ENCODE measurements at places on chromosomes 2 and 18.

GRCh38 chr2:10738192-10738591, 16.8 kb downstream of the ATP6V1C2 start:
- no peak for DNase-seq

DNA sequence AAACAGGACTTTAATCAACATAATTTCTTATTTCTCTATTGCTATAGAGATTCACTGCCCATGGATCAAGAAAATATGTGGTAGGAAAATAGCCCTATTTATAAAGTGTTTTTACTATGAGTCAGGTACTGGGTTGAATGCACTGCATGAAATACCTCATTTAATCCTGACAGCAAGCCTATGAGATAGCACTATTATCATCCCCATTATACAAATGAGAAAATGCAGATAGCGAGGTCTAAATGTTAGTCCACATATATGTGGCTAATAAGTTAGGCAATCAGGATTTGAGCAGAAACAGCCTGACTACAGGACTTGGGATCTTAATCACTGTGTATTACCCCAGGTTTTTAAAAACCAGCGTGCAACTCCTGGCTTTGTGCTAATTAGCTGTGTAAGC, 8.5 kb upstream of the LYPD1 start:
- DNase-seq: no peak

- DNase-seq: no peak
Observed at GRCh38 chr2:219596954-219597551, 604 bp upstream of the STK11IP start.

- DNase-seq: no peak
Observed at GRCh38 chr2:68734688-68735525, at the start of gene ARHGAP25. Gene ARHGAP25, plus strand, starts transcription at chr2:68734811. Its CDS starts 389 bp downstream, at chr2:68735200.

DNA sequence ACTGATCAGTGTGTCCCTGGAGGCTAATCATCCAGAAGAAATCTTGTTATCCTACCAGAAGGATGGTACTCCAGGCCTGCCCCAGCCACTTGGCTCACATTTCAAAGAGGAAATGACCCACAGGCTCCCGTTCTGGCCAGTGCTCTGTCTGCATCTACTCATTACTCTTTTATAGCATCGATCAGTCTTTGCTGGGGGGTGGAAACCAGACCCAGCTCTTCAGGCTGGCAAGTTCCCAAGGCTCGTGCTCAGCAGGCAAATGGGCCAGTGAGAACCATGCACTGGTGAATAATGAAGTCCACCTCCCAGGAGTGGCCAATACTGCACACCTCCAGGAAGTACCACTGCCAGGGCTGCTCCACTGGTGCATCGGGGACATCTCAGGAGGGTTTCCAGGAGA, 38.8 kb downstream of the DNER start:
- no peak for DNase-seq

- DNase-seq: peak; percentile 55
Observed at GRCh38 chr2:216694826-216695217, 527 bp downstream of the IGFBP5 start.

DNA sequence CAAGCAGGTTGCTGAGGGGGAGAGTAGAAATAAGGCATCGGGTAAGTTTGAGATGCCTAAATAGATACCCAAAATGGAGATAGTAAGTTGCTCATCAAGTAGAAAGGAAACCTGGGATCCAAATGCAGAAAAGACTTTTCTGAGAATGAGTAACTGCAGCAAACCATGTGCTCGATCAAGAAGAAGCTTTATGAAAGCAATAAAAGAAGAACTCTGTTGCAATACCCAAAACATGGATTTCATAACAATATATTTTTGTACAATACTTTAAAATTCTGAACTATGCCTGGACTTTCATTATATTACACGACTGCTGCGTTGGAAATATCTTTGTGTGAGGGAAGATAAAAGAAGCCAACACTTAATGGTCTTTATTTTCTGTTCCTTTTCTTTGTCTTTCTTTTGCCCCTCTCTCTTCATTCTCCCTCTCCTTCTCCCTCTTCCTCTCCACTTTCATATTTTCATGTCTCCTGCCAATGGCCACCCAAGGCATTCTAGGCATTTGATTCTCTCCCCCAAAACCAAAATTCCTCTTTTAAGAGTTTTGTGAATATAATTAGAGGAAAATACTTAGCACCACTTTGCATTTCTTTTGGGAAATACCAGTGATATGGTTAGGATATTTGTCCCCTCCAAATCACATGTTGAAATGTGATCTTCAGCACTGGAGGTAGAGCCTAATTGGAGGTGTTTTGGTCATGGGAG, 257.6 kb downstream of the MREG start:
- DNase-seq: no peak

DNA sequence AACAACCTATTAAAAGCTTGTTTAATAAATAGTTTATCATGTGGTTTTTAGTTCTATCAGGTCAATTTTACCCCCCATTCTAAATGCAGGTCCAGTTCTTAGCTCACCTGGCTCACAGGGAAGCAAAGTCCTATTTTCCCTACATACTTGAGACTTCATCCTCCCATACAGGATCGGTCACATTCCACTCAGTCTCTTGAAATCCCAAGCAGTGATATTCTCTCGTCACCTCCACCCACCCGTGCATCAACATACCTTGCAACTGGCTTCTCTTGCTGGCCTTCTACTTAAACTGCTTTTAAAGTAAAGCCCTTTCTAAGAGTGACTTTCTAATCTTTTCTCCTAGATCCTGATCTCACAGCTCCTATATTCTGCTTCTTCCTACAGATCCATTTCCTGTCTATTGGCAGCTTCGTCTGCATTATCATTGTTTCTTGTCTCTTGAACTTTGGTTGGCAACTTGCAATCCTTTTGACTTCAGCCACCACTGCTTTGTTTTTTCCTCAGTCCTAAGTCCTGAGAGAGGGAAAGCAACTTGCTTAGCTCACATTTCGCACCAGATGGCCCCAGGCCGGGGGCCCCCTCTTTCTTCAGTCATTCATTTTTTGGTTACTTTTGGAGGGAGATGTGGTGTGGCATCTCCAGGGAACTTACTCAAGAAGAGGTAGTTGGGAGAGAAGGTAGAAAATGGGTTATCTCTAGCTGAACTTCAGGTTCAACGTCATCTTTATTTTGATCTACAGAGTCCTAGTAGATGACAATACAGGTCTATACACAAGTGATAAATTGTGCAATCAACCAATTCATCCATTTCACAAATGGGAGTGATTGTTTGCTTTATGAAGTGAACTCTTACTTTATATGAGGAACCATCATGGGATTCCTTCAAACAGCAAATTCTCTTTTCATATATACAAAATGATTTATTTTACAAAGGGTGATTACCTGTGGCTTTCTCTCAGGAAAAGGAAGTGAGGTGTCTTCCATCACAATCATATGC, 23.9 kb upstream of the NCOA1 start:
- no peak for DNase-seq

DNA sequence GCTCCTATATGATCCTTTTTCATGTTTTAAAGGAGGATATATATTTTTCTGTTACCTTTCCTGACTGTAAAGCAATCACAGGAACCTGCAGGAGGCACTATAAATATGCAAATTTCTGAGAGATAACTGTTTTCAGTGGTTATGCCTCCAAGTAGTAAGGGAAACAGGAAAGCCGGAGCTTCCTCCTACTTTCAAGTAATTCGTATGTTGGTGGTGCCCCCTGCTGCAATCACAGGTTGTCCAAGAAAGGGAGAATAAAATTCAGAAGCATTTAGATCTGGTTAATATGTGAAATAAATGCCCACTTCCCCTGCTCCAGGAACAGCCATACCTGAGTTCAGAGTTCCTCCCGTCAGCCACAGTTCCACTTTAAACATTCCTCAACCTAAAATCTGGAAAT, 12.0 kb upstream of the BCL11A start:
- no peak for DNase-seq

GRCh38 chr2:218501665-218502064, 66.5 kb downstream of the USP37 start:
- no peak for DNase-seq

DNA sequence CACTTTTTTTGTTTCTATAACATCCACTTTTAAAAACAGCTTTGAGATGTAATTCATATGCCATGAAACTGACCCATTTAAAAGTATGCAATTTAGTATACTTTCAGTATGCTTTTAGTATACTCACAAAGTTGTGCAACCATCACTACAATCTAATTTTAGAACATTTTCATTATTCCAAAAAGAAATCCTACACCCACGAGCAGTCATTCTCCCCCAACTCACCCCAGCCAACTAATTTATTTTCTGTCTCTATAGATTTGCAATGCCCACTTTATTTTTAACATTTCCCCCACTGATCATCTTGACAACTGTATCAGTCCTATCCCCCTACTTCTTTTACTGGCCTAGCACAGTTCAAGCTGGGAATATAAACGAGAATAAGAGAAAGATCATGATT, 39.1 kb downstream of the FAM98A start:
- no peak for DNase-seq

GRCh38 chr2:127479219-127479825, 47.0 kb downstream of the IWS1 start:
- no peak for DNase-seq

- no peak for DNase-seq
Observed at GRCh38 chr2:207088839-207089238, 76.9 kb downstream of the KLF7 start.

GRCh38 chr2:114933671-114934241, 491.3 kb downstream of the DPP10 start:
- no peak for DNase-seq

GRCh38 chr2:234858145-234858544, 93.7 kb upstream of the SH3BP4 start:
- DNase-seq: no peak

DNA sequence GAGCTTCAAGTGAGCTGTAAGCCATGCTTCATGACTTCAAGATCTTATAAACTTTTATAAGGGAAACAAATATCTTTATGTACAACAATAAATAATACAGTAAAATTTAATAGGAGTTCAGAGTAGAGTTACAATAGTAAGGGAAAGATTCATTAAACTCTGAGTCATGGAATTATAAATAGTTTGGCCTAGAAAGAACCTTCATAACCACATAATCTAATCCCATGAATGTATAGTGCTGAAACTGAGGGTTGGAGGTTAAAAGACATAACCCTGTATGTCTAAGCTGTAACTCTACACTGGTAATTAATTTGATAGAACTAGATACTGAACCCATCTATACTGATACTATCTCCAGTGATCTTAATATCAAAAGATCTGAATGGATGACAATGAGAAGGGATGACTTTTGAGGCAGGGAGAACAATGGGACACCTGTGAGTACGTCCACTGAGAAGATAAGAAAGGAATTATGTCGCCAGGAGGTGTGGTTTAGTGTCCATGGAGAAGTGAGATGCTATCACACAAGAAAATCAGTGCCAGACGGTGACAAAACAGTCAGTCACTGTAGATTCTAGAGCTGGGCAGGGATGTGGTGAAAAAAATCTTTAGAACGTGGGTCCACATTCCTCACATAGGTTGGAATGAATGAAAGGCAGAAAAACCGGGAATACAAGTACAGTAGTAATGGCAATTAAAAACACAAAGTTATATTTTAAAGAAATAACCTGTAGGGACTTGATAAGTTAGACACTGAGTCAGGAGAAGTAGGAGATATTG, 1.1 kb downstream of the IL1F10 start:
- DNase-seq: no peak

DNA sequence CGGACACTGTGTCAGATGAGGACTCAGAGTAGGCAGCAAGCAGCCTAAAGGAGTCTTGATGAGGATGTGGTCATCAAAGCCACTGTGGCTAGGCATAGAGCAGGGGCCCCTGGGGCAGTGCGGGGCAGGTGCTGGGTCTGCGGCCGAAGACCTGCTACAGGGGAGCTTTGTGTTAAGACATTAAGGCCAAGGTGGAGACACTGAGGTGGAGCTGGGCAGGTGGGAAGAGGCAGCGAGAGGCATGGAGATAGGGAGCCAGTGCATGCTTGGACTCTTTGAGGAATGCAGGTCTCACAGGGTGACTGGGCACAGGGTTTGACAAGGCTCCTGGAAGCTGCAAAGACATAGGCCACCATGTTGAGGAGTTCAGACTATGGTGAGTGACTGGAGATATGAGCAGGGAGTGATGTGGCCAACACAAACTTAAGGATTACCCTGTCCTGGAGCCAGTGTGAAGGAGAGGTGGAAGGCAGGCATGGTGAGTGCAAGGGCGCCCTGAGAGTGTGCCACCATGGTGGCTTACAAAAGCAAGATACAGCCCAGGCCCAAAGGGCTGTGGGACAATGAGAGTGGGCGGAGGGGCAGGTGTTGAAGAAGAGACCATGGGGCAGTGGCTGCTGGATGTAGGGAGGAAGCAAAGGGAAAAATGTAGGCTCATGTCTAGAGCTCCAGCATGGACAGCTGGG, 450.9 kb upstream of the HS6ST1 start:
- no peak for DNase-seq

DNA sequence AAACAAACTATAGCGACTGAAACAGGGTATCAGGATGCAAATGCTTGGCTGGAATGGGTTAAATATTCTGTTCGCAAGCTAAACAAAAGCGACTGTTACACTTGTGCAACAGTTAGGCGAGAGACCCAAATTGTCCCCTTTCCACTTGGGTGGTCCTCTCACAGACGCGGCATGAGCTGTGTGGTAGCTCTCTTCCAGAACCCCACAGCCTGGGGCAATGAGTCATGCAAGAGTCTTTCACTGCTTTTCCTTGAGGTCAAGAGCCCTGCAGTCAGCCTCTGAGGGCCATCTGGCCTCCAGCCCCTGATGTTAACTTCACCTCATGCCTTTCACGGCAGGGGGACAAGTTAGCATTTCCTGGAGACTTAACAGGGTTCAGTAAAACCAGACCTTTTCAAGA, 25.7 kb downstream of the SULT1C4 start:
- DNase-seq: no peak

GRCh38 chr2:238906936-238907716, 59.2 kb downstream of the TWIST2 start:
- no peak for DNase-seq

DNA sequence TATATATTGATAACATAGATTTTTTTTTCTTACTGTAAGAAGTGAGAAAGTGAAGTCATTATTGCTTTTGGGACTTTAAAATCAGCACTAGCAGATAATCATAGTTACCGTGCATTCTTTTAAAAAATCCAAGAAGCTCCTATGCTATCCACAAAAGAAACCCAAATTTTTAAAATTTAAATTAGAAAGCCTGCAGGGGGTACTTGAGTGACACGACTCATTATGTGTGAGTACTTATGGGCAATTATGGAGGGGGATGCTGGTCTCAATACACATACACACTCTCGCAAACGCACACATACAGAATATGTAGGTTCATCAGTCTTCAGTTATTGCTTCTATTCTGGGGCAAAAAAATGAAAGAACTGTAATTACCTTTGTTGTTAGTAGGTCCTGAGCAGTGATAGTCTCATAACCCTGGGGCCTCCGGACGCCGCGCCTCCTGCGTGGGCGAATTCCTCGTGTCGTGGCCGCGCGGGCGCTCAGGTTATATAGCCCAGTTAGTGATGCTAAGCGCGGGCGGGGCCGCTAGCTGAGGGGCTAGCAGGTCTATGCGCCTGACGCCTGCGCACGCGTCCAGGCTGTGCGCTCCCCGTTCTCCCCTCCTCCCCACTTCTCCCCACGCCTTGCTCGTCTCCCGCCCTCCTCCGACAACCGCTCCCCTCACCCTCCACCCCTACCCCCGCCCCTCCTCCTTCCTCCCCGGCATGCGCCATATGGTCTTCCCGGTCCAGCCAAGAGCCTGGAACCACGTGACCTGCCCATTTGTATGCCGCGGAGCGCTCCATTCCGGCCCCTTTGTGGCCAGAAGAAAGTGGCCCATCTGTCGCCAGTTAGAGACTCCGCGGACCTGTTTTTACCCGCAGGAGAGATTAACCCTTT, at the start of gene NEUROD1:
TSS of gene NEUROD1 (minus strand) at position 463 of the 882 bp plus-strand sequence. CDS start 1,657 bp downstream, outside the sequence.
- DNase-seq: peak; percentile 29

GRCh38 chr2:16081316-16082200, 141.2 kb downstream of the MYCN start:
- DNase-seq: no peak
